Inflammatory macrophage (primary cell): ENCODE measurements at places on chromosomes 1 and 21.

GRCh38 chr1:46480959-46481646 lies 8.5 kb upstream of the DMBX1 start:
- no peak for DNase-seq

- DNase-seq, result no peak
Observed at GRCh38 chr1:64513545-64513944, 43.6 kb downstream of the CACHD1 start.

DNA sequence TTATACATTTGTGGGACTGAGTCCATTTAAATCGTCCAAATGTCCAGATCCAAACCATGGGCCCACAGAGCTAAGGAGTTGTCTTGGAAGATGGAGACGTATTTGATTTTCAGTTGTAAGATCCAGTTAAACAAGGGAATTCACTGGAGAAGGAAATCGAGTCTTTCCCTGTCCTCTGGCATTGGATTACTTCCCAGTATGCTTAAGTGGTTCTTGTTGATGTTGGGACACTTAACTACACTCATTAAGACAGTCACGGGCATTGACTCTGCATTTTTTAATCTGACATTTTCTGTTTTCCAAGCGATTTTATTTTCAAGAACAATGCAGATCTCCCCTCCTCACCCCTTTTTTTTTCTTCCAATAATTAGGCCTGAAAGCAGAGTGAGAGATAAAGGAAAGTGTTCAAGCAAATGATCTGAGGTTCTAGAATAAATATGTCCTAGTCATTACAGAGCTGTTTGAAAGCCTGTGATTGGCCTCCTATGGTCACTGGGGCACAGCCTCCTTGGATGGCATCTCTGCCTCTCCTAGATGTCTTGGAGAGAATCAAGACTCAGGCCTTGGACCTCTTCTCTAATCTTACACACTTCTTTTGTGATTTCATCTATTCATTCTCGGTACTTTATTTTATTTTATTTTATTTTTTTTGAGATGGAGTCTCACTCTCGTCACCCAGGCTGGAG lies 48.9 kb downstream of the CD247 start:
- no peak for DNase-seq

DNA sequence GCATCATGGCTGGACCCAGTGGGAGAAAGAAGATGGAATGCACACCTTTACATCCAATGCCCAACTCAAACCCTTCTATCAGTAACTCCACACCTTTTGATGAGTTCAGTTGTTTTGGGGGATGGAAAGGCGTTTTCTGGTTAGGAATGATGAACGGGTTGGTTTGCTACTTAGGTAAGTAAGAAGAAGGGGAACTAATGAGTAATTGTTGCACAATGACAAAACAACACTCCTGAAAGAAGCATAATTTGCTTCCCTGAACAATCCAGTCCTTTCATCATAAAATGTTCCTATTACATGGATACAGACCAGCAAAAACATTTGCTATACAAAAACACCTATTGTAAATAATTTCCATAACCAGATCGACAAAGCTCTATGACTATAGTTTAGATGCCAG lies 35.9 kb upstream of the NFIA start:
- no peak for DNase-seq

DNA sequence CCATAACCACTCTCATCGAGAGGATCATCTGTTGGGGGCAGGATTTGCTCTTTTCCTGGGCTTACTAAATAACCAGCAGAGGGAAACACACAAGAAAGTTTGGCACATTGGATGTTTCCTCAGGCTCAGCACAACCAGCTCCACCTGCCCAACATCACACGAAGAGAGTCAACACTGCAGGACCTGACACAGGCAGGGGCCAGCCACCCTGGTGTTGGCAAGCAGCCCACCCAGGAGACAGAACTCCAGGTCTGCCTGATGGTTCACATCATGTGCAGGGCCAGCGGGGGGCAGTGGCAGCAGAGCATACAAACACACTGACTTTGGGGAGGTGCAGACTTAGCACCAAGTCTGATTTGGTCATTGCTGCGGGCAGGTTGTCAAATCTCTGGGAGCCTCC lies 182.3 kb upstream of the GALNT2 start:
- DNase-seq, result no peak

GRCh38 chr21:43188181-43188580 lies 19.4 kb downstream of the CRYAA start:
- DNase-seq, result no peak

DNA sequence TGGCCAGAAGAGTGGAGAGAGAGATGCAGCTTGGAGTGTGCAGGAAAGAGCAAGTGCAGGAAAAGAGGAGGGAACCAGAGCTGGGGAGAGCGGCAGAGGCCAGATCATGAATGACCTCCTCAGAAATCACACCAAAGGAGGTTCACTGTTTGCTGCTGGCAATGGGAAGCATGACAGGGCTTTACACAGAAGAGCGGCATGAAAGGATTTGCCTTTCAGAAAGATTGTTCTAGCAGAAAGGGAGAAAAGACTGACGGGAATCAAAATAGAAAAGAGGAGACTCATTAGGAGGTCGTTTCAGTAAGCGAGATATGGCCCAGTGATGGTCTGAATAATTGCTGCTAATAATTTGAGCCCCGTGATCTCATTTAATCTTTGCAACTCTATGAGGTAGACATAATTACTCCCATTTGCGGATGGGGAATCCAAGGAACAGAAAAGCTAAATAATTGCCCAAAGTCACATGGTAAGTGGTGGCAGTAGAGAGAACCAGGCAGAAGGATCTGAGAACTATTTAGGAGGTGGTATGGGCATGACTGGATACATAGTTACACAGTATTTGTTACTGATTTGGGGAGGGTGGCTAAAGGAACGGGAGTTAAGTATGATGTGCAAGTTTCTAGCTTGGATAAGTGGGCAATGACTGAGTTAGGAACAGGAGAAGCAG lies 12.5 kb upstream of the HNRNPR start:
- no peak for DNase-seq

- DNase-seq, result no peak
Observed at GRCh38 chr1:113517346-113517745, 127.0 kb downstream of the MAGI3 start.

DNA sequence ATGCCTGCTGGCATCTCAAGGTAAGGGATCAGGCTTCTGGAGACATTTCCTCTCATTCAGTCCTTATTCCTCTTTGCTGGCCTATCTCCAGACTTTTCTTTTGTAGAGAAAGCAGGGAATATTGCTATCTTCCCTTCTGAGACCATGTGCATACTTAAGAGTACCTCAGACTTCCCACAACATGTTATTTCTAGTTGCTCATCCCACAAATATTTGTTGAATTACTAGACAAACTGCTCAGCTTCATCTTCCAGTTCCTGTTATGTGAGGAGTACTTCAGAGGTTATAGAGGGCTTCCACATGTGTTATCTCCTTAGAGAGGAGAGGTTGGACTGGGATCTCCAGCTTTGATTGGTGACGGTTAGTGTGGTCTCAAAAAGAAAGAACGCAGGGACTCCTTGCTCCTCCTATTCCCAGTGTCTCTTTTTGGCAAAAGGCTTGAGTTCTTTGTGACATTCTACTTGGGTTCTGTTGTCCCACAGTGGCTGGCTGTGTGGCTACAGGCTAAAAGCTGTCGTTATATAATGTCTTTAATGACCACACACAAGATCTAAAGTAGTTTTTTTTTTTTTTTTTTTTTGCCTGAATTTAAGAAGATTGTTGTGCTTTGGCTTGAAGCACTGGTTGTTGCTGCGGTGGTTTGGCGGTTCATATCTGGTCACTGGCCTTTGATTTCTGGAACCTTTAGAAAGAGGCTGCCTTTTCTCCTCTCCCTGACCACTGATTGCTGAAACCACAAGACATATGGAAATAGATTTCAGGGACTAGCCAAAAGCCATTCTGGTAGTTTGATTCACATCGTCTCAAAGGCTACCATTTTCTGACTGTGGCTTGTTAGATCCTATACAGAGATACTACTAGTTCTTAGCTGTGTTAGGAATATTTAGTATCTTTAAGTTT lies 78.7 kb downstream of the FGGY start:
- no peak for DNase-seq

GRCh38 chr1:236507022-236507700 lies 16.6 kb upstream of the LGALS8 start:
- no peak for DNase-seq

DNA sequence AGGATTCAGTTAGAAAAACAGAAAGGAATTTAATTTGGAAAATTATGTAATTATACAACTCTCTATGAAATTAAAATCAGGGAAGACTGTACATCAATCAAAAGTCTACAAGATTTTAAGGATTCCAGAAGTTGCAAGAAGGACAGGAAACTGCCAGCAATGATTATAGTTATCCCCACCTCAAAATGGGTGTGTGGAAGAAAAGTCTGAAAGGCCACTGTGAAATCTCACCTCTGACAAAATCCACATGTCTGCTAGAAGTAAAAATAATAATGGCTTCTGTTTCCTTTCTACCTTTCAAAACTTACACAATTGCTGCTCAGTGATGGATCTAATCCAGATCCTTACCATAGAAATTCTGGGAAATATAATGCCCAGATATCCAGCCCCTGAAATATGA lies 708.1 kb upstream of the ADGRL4 start:
- DNase-seq, result no peak

DNA sequence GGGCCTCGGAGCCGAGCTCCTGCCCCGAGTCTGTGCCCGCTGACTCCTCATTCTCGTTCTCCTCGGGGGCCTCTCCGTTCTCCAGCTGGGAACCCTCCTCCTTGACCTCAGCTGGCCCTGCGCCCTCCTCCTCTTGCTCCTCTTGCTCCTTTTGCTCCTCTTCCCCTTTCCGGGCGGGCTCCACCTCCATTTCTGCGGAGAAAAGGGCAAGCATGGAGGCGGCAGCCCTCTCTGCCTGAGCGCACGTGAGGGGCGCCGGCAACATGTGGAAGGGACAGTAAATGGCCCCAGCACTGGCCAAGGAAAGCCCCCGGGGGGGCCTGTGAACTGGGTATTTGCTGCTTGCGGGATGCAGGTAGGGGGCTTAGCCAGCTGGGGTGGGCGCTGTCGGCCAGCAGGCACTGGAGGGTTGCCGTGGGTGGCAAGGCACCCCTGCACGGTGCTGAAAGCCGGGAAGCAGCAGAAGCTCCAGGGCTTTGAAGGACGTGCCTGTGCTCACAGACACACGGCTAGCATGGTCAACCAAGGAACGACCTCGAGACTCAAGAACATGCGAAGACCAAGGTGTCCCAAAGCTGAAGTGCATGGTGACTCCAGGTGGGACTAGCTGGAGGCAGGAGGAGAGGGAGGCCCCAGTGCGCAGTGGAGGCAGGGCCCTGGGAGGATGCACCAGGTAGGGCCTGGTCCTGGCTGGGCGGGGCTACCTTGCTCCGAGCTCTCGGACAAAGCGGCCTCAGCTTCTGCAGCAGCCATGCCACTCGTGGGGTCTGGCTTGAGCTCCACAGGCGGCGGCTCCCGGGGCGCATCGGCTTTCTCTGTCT lies 30.7 kb downstream of the ZBTB17 start:
- no peak for DNase-seq

GRCh38 chr1:228368801-228369607 lies 37.6 kb downstream of the TRIM11 start:
- DNase-seq, result no peak

DNA sequence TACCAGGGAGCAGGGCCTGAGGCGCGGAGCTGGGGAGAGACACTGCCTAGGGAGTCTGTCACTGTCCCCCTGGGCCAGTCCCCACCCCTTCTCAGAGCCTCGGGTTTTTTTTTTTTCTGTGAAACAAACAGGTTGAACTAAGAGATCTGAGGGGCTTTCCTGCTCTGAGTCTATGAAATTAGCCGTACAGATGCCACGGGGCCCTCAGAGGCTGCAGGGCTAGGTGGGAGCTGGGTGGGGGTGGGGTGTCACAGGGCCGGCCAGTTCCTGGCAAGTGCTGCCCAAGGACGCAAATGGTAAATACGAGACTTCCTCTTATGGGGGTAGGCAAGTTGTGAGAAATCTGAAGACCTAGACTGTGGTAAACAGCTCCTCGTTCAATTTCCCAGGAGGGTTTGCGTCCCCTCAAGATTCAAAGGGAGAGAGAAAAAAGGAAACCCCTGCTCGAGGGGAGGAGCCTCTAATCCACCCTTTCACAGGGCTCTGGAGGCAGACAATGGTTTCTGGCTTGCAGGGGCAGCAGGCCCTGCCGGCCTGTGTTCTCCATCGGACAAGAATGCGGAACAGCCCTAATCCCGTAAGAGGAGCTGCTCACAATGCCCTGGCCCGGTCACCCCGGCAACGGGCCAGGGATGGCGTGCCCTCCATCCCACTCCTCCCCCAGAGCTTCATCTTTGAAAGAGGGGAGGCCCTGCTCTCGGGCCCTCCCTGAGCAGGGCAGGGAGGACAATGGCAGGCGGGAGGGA lies 7.8 kb downstream of the NUAK2 start:
- DNase-seq, result peak; percentile 75

GRCh38 chr1:156480411-156481192 lies 20.0 kb downstream of the MEF2D start:
- DNase-seq, result peak; percentile 70

GRCh38 chr21:46036696-46037330 lies 55.2 kb downstream of the COL6A1 start:
- no peak for DNase-seq
